Renal pelvis (tissue), 12 donors: ENCODE measurements at places on chromosomes 13 and 19.

DNA sequence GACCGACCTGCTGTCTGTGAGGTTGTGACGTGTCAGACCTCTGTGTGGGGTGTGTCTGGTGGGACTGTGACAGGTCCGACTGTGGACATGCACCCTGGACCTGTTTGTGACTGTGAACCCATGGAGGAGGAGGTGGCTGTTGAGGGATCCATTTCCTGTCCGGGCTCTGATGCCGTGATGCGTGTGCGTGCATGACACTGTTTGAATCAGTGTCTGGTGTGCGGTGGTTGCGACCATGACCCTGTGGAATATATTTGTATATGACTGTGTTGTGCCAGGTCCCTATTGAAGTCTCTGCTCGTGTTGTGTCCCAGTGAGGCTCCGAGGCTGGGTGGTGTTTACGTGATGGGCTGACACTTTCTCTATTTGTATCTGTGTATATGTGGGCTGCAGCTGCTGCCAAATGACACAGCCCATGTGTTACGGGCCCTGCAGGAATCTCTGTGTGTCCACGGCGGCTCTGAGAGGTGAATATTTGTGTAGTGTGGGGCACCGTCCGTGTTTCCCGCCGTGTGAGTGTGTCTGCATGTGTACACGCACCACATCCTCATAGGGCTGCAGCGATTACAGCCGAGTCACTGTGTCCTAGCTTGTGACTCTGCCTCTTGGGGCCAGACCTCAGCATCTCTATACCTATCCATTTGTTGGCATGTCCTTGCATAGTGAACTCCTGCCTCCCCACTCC lies 18.3 kb downstream of the CCDC97 start:
- DNase-seq, result no peak

- DNase-seq, result no peak
These were observed 162.1 kb downstream of the ZIC5 start for GRCh38 chr13:99809496-99809895.

DNA sequence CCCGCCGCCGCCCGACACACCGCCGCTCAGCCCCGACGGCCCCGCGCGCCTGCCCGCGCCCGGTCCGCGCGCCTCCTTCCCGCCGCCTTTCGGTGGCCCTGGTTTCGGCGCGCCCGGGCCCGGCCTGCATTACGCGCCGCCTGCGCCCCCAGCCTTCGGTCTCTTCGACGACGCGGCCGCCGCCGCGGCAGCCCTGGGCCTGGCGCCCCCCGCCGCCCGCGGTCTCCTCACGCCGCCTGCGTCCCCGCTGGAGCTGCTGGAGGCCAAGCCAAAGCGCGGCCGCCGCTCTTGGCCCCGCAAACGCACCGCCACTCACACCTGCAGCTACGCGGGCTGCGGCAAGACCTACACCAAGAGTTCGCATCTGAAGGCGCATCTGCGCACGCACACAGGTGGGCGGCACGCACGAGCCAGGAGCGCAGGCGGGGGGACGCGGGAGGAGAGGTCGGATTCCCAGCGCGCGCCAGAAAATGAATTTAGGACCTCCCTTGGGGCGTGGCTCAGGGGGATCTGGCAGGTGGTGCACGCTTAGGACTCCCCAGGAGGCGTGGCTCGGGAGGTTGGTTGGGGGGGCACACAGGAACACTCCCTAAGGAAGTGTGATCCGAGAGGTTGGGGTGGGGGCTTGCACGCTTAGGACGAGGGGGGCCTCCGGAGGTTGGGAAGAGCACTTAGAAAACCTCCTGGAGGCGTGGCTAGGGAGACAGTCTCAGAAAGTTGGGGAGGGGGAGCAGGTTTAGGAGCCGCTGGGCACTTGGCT lies 1.2 kb downstream of the KLF2 start:
- no peak for DNase-seq

- no peak for DNase-seq
These were observed 23.3 kb upstream of the RBM26 start for GRCh38 chr13:79429309-79429708.

- DNase-seq, result no peak
These were observed 2.0 kb upstream of the KLF16 start for GRCh38 chr19:1865172-1866010.

- no peak for DNase-seq
These were observed 34.4 kb downstream of the LYL1 start for GRCh38 chr19:13068085-13068846.
